ENCODE measurements at places on chromosomes 11 and 22.

DNA sequence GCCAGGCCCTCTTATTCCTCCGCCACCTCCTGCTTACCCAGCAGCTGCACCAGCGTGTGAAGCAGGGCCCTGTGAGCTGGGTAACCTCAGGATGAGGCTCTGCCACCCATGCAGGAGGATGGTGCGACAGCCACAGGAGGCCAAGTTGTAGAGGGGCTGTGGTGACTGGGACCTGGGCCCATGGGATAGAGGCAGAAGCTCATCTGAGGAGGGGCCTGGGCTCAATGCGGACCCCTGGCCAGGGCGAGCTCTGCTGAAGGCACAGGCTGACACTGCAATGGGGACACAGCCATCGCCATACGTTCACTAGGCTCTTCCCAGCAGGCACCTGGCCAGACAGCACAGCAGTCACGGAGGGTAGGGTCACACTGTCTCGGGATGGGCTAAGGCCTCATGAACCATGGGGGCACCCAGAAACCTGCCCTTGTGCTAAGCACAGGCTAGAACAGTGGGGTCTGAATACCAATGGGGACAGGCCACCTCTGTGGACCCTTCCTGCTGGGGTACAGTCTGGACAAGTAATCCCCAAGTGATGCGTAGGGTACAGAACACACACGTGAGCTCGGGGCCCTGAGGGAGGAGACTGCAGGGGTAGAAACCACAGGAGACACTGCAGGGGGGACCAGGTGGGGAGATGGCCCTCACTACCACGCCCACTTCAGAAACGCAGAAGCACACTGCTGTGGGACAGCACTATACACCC lies 35.3 kb downstream of the GNB1L start:
- no peak for DNase-seq

GRCh38 chr11:10303558-10304363 lies 1.1 kb upstream of the ADM start:
- peak; percentile 60 for DNase-seq

DNA sequence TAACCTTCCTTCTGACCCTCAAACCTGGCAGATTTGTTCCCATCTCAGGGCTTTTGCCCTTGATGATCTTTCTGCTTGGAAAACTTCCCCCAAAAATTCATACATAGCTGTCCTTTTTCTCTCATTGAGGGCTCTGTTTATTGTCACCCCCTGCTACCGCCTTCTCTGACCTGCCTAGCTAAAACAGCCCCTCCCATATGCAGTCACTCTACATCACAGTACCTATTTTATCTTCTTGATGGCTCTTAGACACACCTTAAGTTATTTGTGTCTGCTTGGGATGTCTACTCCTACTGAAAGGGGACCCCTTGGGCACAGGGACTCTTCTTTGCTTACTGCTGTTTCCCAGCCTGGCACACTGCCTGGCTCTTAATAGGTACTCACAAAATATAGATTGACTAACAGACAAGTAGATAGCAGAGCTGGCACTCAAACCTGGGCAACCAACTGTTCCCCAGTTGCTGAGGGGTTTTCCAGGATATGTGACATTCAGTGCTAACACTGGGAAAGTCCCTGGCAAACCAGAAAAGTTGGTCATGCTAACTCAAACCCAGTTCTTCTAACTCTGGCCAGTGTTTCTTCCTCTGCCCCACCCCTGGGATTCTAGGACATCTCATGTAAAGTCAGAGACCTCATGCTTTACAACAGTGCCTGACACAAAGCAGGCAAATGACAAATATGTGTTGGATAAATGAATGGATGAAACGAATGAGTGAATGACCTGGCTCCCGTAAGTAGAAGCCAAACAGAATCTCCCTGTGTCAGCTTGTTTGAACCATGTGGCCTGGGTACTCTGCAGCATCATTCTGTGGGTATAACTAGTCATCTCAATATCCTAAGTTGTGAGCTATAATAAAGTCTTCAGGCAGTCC lies 19.8 kb upstream of the FJX1 start:
- DNase-seq, result no peak

GRCh38 chr11:85965202-85965601 lies 103.7 kb downstream of the PICALM start:
- DNase-seq, result no peak

GRCh38 chr11:39288011-39288410 lies 2171.4 kb downstream of the LRRC4C start:
- no peak for DNase-seq

- DNase-seq, result no peak
Observed at GRCh38 chr22:20116376-20116950, 559 bp downstream of the RANBP1 start.

DNA sequence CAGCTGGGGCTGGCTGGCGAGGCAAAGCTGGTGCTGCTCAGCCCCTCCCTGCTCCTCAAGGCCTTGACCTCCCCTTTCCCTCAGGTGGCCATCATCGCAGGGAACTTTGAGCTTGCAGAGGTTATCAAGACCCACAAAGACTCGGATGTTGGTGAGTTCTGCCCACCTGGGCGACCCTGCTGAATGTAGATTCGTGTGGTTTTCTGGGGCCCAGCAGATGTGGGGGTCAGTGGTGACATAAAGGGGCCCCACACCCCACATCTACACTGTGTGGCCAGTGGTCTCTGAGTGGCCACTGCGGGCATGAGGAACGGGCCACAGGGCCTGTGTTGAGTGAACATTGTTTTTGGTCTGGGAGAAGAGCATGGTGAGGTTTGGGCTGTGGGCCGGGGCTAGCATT lies 11.9 kb downstream of the SHANK3 start:
- DNase-seq, result no peak

DNA sequence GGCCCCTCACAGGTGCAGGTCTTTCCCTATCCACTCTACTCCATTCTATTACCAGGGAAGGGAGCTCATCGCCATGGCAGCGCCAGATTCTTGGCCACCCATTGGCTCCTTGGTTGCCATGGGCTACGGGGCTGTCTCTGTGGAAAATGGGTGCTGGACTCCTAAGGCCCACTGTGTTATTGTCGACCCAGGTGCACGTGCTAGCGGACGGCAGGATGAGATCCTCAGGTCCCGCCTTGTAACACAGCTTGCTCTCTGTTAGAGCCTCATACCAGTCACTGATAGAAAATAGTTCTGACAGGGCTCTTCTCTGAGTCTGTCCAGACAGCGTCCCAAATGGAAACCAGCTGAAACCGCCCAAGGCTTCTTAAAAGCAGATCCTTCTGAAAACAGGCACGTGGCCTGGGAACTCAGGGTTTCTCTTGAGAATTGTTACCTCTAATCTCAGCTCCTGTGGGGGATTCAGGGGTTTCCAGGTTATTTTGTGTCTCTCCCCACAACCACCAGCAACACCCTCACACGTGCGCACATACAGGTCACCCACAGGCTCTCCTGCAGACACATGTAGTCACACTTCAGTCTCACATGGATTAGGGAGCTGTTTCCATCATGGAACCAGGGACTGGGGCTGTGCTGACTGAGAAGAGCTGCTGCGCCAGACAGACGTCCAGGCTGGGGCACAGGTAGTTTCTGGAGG lies 1.5 kb downstream of the TUB start:
- peak; percentile 35 for DNase-seq
